Mesenteric fat pad (tissue), 1 donor: ENCODE measurements at places on chromosomes 3 and 15. TPM values are rescaled to one million over a fixed set of nuclear protein-coding genes. Genes with fewer than 3 reads are reported as not detected.

- no peak for DNase-seq
These were observed 810.5 kb upstream of the NECTIN3 start for GRCh38 chr3:110261141-110261540.

- DNase-seq, result no peak
These were observed 92.0 kb upstream of the VGLL3 start for GRCh38 chr3:87082796-87083440.

DNA sequence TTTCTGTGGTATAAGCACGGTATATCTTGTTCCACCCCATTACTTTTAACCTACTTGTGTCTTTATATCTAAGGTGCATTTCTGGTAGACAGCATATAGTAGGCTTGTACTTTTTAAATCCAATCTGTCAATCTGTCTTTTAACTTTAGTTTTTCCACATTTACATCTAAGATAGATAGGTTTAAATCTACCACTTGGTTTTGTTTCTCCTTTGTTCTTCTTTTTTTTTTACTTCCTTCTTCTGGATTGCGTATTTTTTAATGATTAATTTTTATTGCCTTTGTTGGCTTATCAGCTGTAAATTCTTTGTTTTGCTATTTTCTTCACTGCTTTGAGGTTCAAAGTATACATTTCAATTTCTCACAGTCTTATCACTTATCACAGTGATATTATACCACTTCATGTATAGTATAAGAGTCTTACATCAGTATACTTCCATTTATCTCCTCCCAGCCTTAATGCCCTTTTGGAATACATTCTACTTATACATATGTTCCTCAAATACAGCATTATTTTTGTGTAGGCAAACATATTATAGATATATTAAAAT, 31.0 kb downstream of the IQCB1 start:
- no peak for DNase-seq

DNA sequence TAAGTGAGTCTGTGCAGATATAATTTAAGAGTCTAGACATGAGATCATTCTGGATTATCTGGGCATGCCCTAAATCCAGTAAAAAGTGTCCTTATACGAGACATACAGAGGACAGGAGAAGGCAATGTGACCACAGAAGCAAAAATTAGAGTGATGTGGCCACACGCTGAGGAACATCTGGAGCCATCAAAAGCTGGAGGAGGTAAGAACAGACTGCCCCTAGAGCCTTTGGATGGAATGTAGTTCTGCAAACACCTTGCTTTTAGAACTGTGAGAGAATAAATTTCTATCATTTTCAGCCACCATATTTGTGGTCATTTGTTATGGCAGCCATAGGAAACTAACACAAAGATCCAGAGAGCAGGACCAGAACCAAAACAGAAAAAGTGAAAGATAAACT, 41.0 kb downstream of the CD200 start:
- DNase-seq, result no peak

- no peak for DNase-seq
These were observed 7.3 kb upstream of the ZBTB38 start for GRCh38 chr3:141360888-141361598.

GRCh38 chr15:32700501-32701150, 17.2 kb upstream of the GREM1 start:
- DNase-seq, result no peak

DNA sequence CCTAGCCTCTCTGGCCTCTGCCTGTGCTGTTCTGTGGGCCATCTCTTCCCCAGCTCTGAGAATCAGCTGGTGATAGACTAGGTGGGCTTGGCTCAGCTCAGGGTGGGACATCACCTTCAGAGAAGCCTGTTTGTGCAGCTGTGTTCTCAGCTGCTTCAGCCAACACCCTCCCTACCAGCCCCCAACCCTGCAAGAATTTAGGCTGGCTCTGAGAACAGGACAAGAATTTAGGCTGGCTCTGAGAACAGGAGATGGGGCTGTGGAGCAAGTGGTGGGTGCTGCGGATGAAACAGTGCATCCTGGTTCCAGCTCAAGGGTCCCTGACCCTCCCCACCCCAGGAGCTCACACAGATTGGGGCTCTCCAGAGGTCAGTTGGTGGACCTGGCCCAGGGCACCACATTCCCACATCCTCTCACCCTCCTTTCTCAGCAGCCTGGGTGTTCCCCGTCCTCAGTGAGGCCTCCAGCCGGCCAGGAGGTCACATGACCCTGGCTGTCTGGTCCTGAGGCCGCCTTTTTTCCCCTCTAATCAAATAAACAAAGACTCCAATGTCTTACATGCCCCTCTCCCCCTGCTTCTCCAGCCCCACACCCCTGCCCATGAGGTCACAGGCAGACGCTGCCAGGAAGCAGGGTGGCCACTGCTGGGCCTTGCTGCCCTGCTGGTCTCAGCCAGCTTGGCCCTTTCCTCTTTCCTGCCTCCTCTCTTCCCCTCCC, 14.9 kb downstream of the PLEKHO2 start:
- no peak for DNase-seq

GRCh38 chr3:157064402-157064801, 95.5 kb downstream of the CCNL1 start:
- DNase-seq, result no peak

- DNase-seq, result no peak
These were observed 7.2 kb downstream of the MAP2K5 start for GRCh38 chr15:67549736-67550135.

- no peak for DNase-seq
These were observed 1.6 kb upstream of the CLDN11 start for GRCh38 chr3:170417090-170417489.

GRCh38 chr3:66713921-66714320, 213.1 kb upstream of the LRIG1 start:
- no peak for DNase-seq

DNA sequence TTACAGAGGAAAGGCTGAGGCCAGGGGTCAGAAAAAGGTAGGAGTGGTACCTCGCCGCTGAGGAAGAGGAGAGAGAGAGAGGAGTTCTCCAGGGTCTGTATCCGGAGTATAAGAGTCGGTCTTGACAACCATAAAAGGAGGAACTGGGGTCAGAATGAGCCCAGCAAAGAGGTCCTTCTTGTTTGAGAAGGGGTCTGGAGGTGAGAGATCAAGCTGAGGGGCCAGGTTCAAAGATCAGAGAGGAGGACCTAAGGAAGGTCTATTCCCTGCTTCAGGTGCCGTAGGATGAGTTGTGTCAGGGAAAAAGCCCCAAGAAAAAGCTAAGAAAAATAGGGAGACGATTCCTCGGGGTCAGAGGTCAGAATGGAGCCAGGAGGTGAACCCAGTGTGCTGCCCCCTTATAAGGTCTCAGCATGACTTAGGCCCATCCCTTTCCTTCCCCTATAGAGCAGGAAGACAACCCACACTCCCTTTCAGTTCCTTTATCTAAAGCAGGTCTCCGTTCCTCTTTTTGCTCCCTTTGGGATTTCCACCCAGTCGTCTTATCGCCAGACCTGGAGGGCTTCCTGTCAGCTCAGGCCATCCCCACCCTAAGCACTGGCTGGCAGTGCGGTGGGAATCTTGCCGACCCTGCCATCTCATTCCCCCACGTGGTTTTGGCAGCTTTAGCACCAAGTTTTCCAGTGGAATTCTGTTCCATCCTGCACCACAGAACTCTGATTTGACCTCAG, 651 bp downstream of the MTMR14 start:
- DNase-seq, result no peak

DNA sequence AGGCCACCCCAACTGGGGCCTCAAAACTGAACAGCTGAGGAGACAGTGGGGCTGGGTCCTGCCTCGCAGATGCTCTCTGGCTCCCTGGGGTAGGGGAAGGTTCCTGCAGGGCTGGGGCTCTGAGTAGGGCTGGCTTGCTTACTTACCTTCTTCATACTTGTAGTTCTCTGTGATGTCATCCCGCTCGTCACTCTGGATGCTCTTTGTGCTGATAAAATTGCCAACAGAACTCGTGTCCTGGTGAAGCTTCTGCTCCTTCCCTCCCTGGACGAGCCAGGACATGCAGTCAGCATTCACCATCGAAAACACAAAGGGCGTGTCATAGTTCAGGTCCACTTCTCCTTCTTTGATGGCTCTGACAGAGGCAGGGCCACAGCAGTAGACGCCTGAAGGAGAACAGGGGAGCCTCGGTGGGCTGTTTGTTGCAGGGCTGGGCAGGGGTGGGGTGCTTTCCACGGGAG, 17.9 kb upstream of the EPB42 start:
- DNase-seq, result peak; percentile 74

DNA sequence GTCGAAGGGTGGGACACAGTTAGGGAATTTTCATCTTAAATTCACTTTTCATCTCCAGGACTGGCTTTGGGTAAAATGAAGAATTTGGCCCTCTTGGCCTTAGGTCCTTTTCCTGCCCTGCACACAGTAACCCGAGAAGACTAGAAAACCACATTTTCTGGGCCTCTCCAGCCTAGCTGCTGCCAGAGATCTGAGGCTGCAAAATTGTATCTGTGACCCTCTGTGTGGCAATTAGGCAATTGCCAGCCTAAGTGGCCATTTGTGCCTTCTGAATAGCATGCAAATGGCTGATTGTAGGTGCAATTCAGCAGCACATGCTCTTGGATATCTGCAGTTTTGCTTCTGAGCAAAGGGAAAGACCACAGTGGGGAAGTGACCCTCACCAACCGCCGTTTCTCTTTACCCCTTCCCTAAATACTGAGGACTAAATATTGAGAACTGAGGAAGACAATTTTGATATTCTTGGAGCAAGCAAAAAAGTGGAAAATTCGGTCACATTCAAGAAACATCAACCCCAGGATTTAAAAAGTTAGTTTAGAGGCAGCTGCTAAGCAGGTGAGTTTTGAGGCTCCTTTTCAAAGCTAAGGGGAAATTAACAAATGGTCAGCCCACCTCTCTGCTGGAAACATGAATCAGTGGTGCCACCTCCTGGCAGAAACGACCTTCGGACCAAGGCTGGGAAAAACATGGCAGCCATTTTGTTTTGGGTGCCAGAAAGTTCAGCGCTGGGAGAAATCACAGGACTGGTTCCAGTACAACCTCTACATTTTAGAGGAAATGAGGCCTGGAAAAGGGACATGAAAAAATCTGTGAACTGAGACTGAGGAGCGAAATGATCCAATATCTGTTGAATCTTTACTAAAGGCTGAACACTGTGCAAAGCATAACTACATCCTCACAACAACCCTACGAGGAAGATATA, 56.6 kb upstream of the PRTG start:
- DNase-seq, result no peak

DNA sequence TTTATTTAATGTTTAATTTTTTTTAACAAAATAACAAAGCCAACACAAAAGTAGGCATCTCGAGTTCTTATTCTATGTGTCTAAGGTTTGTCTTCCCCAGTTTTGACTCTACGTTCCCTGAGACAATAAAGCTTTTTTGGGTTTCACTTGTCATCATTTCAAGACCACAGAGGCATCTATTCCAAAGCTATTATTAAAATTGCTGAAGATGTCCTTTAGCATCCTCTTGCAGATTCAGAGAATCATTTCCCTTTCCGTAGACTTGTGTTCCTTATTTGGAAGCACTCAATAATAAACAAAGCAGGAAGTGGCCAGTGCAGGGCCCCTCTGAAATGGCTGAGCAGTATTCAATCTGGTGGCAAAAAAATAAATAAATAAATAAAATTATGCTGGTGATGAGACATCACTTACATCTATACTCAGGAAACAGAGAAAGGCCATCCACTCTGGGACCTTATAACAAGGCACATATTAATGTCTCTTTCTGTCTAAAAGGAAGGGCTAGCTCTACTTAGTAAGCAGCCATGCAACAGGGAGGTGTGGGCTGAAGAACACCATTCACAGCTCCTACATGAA, 362.3 kb downstream of the WDR72 start:
- no peak for DNase-seq

GRCh38 chr3:167976516-167977361, 119.0 kb downstream of the GOLIM4 start:
- no peak for DNase-seq

DNA sequence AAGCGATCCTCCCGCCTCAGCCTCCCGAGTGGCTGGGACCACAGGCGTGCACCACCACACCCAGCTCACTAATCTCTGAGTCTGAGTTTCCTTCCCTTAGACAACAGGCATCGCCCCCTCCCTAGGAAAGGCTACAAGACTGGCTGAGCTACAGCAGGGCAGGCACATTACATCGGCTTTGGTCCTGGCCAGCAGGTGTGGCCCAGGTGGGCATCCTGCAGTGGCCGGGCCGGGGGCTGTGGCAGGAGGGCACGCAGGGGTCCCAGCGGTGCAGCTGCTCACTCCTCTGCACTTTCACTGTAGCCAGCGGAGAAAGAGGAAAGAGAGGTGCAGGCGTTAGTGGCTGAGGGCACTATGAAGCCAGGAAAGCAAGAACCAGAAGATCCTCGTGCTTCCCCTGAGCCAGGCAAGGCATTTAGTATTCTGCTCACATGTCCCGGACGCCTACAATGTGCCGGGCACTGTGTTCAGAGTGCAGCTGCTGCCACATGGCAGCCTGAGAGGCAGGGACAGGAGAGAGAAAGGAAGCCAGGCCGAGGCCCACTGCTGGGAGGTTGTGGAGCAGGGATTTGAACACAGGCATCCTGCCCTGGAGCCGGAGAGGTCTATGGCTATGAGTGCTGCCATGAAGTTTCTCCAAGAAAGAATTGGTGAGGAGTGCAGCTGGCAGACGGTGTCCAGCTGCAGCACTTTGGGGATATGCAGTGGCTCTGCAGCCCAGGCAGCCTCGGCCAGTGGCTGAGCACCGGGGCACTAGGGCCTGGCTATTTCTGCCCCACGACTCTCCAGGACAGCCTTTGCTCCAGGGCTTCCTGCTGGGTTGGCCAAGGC, 22.3 kb downstream of the GRIP2 start:
- peak; percentile 87 for DNase-seq

DNA sequence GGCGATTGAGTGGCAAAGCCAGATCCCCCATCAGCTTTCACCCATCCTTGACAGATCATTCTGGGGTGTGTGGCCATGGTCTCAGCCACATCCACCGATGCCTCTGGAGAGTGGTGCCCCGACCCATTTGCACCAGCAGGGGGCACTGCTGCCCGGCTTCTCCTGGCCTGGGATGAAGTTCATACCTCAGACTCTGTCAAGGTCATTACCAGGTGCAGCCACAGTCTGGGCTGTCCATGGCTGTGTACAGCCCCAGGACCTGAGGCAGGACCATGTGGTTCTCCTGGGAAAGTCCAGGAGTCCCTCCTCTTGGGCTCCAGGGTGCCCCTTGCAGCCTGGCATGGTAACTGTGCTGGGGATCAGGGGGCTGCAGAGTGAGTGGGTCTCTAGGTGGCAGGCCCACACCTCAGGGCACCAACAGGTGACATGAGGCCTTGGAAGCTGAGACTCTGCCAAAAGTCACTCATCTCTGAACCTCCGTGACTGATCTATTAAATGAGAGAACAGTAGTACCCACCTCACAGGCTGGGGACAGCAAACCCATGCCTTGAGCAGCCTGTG, 67.2 kb downstream of the CACNA2D2 start:
- DNase-seq, result no peak

The EFHB gene
- total RNA-seq, result 1.3 TPM

The TNFAIP8L3 gene
- total RNA-seq, result 7.4 TPM

The TGM4 gene
- not detected for total RNA-seq

The EOMES gene
- 0.42 TPM for total RNA-seq

The NOX5 gene
- total RNA-seq, result 0.19 TPM

The OR5K2 gene
- not detected for total RNA-seq

The CISH gene
- 56.2 TPM for total RNA-seq

The RAB6B gene
- total RNA-seq, result 64.8 TPM

The VILL gene
- 4.3 TPM for total RNA-seq

The ZPLD1 gene
- total RNA-seq, result not detected
